ENCODE measurements at places on chromosomes 11 and 22. TPM values are rescaled to one million over a fixed set of nuclear protein-coding genes. Genes with fewer than 3 reads are reported as not detected.

Gene MRGPRX4
- not detected for total RNA-seq

Gene MUC6
- not detected for total RNA-seq

Gene FOLH1
- not detected for total RNA-seq

GRCh38 chr11:10900681-10901415 lies 43.0 kb upstream of the ZBED5 start:
- no peaks in the 10 kb centered on the region for H3K4me1 ChIP-seq
- no peaks in the 10 kb centered on the region for H3K36me3 ChIP-seq
- no peak overlapping the region for H3K4me3 ChIP-seq
- H3K27ac ChIP-seq = no peak overlapping the region

GRCh38 chr22:40982482-40983385 lies 31.6 kb downstream of the RBX1 start:
- no peaks in the 10 kb centered on the region for H3K36me3 ChIP-seq
- H3K4me3 ChIP-seq = no peak overlapping the region
- DNase-seq = no peak
- H3K27ac ChIP-seq = no peak overlapping the region
- no peaks in the 10 kb centered on the region for H3K27me3 ChIP-seq

GRCh38 chr11:114386131-114386530 lies 14.2 kb downstream of the C11orf71 start:
- H3K27ac ChIP-seq = no peak overlapping the region
- H3K4me3 ChIP-seq = no peak overlapping the region
- no peak for DNase-seq
- H3K4me1 ChIP-seq = no peaks in the 10 kb centered on the region
- H3K36me3 ChIP-seq = peaks cover 7% of the 10 kb centered on the region
- H3K27me3 ChIP-seq = no peaks in the 10 kb centered on the region

- peak overlapping the region; percentile 75 for H3K4me3 ChIP-seq
- peaks cover 28% of the 10 kb centered on the region for H3K27me3 ChIP-seq
- no peaks in the 10 kb centered on the region for H3K36me3 ChIP-seq
- DNase-seq = no peak
- no peak overlapping the region for H3K27ac ChIP-seq
- H3K4me1 ChIP-seq = peaks cover 22% of the 10 kb centered on the region
Observed at GRCh38 chr22:24952837-24953383, 394 bp downstream of the KIAA1671 start.

DNA sequence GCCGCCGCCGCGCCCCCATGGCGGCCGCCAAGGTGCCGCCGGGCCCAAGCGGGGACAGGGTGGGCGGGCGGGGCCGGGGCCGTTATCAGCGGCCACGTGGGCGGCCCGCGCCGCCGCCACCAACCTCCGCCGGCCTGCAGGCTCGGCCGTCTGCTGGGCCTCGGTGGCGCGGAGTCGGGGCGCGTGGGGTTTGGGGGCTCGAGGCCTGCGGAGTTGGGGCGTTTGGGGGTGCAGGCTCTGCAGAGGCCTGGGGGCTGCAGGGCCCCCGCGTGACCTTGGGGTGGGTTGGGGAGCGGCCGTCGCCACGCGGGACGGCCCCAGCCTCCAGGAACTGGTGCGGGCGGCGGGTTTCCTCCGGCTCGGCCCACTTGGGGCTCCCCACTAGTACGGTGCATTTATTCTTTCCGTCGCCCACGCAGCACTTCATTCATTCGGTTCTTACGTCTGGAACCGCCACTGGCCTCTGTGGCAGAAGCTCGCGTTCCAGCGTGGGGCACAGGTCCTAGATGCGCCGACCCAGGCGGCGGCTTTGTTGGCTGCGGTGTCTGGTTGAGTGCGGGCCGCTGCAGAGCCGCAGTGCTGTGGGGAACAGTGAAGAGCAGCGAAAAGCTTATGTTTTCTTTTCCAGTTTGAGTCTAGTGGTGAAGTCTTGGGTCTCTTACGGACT lies 740 bp upstream of the TRMT2A start:
- peak overlapping the region; percentile 90 for H3K4me3 ChIP-seq
- peaks cover 15% of the 10 kb centered on the region for H3K4me1 ChIP-seq
- peak overlapping the region; percentile 93 for H3K27ac ChIP-seq
- DNase-seq = peak; percentile 52
- H3K36me3 ChIP-seq = peaks cover 33% of the 10 kb centered on the region
- H3K27me3 ChIP-seq = no peaks in the 10 kb centered on the region

DNA sequence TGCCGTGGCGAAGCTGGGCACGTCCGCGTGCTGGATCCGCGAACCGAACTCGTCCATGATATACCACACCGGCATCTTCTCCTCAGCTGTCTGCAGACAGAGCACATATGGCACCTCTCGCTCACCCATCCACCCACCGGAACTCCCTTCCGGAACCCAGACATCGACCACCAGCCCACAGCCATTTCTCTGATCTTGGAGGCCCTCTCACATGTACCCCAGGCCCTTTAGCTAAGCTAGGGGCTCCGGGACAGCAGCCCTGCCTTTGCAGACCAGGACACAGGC lies 7.1 kb downstream of the TTLL12 start:
- no peaks in the 10 kb centered on the region for H3K27me3 ChIP-seq
- H3K4me3 ChIP-seq = no peak overlapping the region
- no peak for DNase-seq
- H3K27ac ChIP-seq = no peak overlapping the region
- peaks cover 8% of the 10 kb centered on the region for H3K4me1 ChIP-seq

DNA sequence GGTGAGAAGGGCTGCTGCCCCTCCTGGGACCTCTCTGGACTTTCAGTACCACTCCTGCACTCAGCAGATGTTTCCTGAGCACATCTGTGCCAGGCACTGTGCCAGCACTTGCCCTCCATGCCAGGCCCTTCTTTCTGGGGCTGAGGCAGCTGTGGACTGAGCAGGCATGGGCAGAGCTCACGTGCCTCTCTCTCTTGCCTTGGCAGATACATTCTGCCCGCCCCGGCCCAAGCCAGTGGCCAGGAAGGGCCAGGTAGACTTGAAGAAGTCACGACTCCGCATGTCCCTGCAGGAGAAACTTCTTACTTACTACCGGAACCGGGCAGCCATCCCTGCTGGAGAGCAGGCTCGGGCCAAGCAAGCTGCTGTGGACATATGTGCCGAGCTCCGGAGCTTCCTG lies 8.3 kb upstream of the ATF4 start:
- peaks cover 16% of the 10 kb centered on the region for H3K4me1 ChIP-seq
- no peak for DNase-seq
- H3K27me3 ChIP-seq = no peaks in the 10 kb centered on the region

DNA sequence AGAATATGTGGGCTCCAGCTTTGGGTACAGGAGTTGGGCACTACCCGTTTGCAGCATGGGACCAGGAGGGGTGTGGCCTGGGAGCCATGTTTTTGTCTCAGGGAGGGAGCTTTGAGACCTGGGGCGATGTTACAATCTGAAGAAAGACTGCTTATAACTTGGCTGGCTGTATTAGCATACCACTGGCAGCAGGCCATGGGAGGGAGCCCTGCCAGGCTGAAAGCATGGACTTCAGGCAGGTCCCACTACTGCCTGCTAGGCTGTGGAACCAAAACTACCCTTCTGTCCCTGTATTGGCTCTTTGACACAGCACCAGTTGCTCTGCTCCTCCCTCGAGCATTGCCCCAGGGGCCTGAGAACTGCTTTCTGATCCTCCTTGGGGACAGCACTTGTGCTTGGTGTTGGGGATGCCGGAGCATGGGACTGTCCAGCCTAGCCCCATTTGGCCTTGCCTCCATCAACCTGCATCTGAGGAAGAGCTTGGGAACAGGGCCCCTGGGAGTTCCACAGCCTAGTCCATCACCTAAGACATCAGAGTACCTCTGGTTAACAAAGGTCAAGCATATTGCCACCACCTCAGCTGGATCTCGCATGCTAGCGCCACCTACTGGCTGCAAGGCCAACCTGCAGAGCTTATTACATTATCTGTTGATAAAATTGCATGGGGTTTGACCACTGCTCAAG lies 217.4 kb downstream of the SBF2 start:
- no peak overlapping the region for H3K27ac ChIP-seq
- H3K27me3 ChIP-seq = no peaks in the 10 kb centered on the region
- no peak for DNase-seq

- no peak for DNase-seq
- H3K36me3 ChIP-seq = no peaks in the 10 kb centered on the region
- no peaks in the 10 kb centered on the region for H3K27me3 ChIP-seq
- peaks cover 6% of the 10 kb centered on the region for H3K4me1 ChIP-seq
- H3K4me3 ChIP-seq = no peak overlapping the region
- no peak overlapping the region for H3K27ac ChIP-seq
Observed at GRCh38 chr22:19039796-19040280, 82.4 kb downstream of the DGCR2 start.

DNA sequence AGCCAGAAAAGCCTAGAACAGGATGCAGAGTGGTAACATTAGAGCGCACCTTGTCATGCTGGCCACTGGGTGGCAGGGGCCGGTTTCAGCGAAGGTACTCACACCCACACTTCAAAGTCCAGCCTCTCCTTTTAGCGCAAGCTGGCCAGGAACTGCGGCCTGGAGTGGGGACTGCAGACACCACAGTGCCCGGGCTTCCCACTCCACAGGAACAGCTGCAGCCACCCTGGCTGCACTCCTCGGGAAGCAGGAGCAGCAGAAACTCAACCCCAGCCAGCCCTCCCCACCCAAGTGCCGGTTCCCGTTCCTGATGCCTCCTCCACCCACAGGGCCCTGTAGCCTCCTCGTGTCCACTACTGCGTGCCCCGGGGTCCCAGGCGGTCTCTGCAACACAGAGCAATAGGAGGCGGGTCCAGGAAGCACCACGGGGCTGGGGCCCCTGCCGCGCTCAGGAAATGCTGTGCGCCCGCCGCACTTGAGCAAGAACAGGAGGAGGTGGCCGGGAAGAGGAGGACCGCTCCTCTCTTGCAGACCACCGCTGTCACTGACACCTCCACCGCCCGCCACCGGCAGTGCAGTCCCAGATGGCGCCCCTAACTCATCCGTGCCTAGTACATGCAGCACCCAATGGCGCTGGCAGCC lies 2.2 kb downstream of the RFPL2 start:
- DNase-seq = no peak
- H3K4me1 ChIP-seq = peaks cover 26% of the 10 kb centered on the region
- H3K27me3 ChIP-seq = peaks cover 37% of the 10 kb centered on the region
- H3K4me3 ChIP-seq = peak overlapping the region; percentile 55

- peak overlapping the region; percentile 67 for H3K27ac ChIP-seq
- peak; percentile 77 for DNase-seq
- no peaks in the 10 kb centered on the region for H3K27me3 ChIP-seq
- H3K36me3 ChIP-seq = no peaks in the 10 kb centered on the region
- peak overlapping the region; percentile 38 for H3K4me3 ChIP-seq
Observed at GRCh38 chr11:14764579-14765527, 121.2 kb downstream of the PDE3B start.

DNA sequence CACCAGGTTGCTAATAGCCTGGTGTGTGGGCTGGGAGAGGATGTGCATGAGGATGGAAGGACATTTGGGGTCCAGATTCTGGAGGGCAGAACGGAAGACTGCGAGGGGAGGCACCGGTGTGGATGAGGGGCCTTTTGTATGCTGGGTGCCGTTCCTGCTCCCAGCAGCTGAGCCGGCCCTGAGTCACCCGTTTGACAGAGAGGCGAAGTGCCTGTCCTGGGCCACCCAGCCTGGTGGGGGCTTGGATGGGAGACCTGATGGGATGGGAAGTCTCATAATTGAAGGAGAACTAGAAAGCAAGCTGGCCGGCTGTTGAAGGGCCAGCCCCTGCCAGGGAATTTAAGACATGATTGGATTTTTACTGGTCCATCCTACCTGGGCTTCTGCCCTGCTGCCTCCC lies 10.8 kb downstream of the CACNA1I start:
- no peak overlapping the region for H3K4me3 ChIP-seq
- no peaks in the 10 kb centered on the region for H3K36me3 ChIP-seq
- H3K4me1 ChIP-seq = no peaks in the 10 kb centered on the region
- peaks cover 26% of the 10 kb centered on the region for H3K27me3 ChIP-seq
- no peak overlapping the region for H3K27ac ChIP-seq

- peaks cover 11% of the 10 kb centered on the region for H3K4me1 ChIP-seq
- H3K4me3 ChIP-seq = no peak overlapping the region
Observed at GRCh38 chr22:37062376-37062675, 10.8 kb downstream of the KCTD17 start.

DNA sequence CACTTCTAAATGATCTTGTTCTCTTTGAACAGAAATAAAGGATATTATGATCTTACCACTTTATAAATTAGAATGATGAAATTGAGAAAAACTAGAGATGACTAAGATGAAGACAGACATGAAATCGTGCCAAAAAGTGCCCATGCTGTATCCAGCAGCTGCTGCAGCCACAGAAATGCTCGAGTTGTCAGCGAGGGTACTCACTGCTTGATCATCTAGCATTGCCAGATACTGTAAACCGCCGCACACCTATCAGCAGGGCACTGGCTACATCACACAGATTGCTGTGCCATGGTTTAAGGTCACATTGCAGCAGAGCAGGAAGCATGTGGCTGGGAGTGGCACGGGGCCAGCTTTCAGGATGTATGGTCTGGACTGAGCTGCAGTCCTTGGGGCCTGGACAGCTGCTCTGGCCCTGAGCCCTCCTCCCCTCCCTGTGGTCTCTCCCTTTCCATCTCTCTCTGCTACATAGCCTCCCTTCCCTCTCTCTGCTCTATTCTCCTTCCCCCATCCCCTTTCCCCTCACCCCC lies 51.0 kb upstream of the SEPTIN5 start:
- H3K4me3 ChIP-seq = no peak overlapping the region
- H3K4me1 ChIP-seq = no peaks in the 10 kb centered on the region
- H3K36me3 ChIP-seq = no peaks in the 10 kb centered on the region
- DNase-seq = no peak
- no peaks in the 10 kb centered on the region for H3K27me3 ChIP-seq

Measured in naive thymus-derived CD8-positive, alpha-beta T cell (primary cell).